ENCODE measurements at places on chromosomes 2 and 18.

GRCh38 chr2:16173893-16174692 is 233.7 kb downstream of the MYCN start:
- no peak for DNase-seq

- no peak for DNase-seq
Observed at GRCh38 chr2:191150230-191150599, 579 bp downstream of the STAT4 start.

- DNase-seq, result peak; percentile 94
Observed at GRCh38 chr2:127083819-127084503, 23.0 kb downstream of the BIN1 start.

DNA sequence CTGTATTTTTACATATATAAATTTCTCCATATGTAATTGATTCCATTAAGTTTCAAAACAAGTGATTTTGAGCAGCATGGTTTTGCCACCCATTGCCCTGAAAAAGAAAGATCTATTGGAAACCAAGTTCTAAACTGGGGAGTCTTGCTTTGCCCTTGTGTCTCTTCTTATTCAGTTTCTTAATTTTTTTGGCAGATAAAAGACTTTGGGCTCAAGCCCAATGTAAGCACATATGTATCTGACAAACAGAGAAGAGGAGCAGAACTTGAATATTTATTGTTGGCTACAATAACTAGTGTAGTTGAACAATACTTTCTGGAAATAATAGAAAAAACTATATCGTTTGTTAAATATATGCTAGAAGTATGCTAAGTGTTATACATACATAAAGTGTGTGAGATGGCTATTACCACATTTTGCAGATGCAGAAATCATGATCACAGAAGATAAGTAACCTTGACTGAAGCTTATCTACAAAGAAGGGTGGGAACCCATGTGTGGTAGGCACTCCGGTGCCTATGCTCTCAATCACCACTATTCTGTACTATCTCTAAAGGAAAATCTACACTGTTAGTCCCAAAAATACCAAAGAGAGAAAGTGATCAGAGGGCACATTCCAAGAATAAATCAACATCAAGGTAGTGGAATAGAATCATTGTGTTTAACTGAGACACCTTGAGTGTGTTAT is 109.1 kb downstream of the PLA2R1 start:
- no peak for DNase-seq

DNA sequence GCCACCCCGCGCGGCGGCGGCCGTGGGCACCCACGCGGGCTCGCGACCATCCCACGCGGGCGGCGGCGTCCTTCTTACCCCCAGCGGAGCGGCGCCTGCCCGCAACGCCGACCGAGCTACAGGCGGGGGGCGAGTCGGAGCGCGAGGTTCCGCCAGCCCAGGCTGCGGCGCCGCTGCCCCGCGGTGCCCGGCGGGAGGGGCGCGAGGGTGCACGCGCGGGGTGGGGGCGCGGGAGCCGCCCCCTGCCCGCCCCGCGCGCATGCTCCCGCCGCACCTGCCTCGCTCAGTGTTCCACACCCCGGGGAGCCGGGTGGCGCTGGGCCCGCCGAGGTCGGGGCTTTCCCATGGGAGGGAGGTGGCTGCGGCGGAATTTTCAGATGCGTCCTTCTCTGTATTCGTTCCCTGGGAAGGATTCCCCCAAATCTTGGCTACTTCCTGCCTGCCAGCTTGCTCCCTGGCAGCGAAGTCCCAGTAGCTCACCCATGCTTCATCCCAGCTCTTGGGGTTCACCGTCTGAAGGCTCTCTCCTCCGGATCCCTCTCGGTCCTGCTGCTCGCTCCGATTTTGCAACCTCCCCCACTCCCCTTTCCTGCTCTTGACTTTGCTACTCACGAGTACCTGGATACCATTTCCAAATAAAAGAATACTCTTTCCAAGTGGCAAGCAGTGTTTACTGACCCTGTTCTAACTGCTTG is at the start of gene L3MBTL4:
TSS of gene L3MBTL4 (minus strand) at position 189 of the 695 bp plus-strand sequence. CDS start 103,286 bp downstream, outside the sequence.
- DNase-seq, result peak; percentile 3

- DNase-seq, result peak; percentile 66
Observed at GRCh38 chr2:195737511-195738325, 80.7 kb downstream of the SLC39A10 start.

GRCh38 chr18:42773870-42774269 is 341.6 kb downstream of the RIT2 start:
- no peak for DNase-seq

DNA sequence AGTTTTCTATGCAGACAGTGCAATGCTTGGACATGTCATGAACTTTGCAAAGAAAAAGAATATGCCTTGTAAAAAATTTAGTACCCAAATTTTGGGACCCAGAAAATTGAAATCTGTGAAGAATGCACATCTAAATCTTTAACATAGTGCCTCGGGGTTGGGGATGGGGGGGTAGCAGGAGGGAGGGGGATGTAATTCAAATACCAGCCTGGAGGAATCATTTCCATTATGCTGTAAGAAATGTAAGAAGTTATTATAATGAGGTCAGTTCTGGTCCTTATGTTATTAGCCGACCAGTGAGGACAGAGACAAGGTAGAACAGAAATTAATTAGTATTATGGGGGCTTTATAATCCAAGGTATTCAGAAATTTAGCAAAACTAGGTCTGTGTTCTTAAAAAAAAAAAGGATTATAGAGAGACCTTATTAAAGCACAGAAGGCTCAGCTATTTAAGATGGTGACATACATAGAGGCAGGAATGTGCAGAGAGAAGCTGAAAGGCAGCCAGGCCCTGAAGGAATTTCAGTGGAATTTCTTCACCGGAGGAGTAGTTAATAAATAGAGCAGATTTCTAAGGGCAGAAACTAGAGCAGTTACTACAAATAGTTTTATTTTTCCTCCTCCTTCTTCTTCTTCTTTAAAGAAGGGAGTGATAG is 89.0 kb upstream of the RBMS1 start:
- peak; percentile 83 for DNase-seq

DNA sequence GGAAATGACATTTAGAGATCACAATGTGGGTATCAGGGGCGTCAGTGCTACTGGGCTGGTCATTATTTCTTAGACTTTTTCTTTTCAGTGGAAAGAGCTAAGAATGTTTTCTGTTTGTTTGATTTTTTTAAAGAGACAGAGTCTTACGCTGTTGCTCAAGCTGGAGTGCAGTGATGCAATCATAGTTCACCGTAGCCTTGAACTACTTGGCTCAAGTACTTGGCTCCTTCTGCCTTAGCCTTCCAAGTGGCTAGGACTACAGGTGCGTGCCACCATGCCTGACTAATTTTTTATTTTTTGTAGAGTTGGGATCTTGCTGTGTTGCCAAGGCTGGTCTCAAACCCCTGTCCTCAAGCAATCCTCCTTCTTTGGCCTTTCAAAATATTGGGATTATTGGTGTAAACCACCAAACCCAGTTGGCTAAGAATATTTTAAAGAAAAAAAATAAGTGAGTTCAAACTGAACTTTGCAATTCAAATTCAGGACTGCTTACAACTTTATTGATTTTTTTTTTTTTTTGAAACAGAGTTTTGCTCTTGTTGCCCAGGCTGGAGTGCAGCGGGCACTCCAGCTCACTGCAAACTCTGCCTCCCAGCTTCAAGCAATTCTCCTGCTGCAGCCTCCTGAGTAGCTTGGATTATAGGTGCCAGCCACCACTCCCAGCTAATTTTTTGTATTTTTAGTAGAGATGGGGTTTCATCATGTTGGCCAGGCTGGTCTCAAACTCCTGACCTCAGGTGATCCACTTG is 154.2 kb downstream of the MIB1 start:
- DNase-seq, result no peak

- DNase-seq, result peak; percentile 16
Observed at GRCh38 chr2:194745557-194746146, 911.4 kb upstream of the SLC39A10 start.

GRCh38 chr2:12617366-12617765 is 99.4 kb upstream of the TRIB2 start:
- no peak for DNase-seq

GRCh38 chr2:162559194-162559593 is 215.3 kb downstream of the GCA start:
- DNase-seq, result no peak

DNA sequence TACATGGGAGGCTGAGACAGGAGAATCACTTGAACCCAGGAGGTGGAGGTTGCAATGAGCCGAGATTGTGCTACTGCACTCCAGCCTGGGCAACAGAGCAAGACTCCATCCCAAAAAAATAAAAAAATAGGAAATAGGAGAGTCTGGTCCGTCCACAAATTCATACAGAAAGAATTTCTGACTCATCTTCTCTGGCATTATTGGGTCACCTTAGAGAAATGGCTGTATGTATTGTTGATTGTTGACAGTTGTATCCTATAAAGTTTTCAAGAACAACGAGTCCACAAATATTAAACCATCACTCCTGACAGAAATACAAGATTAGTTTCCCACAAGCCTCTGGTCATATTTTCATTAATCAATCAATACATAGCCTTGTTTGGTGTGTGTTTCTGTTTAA is 20.4 kb downstream of the RBM43 start:
- no peak for DNase-seq

- no peak for DNase-seq
Observed at GRCh38 chr2:192443831-192444230, 249.1 kb upstream of the TMEFF2 start.

DNA sequence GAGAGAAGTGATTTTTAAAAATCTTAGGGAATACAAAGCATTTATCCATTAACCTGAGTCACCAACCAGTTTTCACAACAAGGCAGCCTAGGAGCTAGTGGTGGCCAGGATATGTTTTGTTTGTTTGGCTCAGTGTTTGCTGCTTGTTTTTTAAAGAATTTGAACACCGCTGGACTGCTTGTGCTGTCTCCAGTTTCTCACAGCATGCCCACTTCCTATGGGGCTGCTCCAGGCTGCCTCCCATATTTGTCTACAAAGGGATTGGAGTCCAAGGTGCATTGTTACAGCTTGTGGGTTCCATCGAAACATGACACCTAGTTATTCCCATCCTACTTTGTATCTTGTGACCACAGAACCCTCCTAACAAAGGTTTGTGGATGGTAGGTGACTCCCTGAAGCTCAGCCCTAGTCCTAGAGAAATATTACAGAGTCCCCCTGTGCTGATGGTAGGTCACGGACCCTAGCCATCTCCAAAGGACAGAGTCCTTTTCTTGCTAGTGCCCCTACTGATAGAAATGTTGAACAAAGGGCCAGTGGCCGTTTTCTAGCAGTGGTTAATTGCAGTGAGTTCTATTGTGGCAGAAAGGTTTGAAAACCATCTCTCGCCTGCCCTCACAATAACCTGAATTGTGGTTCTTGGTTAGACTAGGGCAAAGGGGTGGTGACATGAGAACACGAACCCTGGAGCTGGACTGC is 23.2 kb downstream of the GPR39 start:
- DNase-seq, result peak; percentile 80

- DNase-seq, result peak; percentile 60
Observed at GRCh38 chr2:199273042-199273511, 184.7 kb downstream of the SATB2 start.

DNA sequence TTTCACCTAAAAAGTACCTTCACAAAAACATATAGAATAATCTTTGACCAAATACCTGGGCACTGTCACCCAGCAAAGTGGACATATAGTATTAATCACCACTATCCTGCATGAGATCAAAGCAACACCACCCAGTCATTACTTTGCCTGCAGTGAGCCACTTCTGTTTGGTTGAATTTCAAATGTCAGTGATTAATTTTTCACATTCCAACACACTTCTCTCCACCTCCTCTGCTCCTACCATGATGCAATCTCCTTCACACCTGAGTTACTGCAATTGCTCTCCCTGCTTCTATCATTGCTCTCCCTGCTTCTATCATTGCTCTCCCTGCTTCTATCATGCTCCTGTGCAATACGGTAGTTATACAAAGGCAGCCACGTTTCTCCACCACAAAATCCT is 106.1 kb upstream of the NETO1 start:
- no peak for DNase-seq

GRCh38 chr2:164920430-164920829 is 34.9 kb downstream of the SLC38A11 start:
- peak; percentile 86 for DNase-seq

Data from astrocyte of the spinal cord (primary cell).